ENCODE measurements at places on chromosomes 13 and 19.

GRCh38 chr19:34120141-34120540 lies 52.2 kb upstream of the LSM14A start:
- DNase-seq = no peak

DNA sequence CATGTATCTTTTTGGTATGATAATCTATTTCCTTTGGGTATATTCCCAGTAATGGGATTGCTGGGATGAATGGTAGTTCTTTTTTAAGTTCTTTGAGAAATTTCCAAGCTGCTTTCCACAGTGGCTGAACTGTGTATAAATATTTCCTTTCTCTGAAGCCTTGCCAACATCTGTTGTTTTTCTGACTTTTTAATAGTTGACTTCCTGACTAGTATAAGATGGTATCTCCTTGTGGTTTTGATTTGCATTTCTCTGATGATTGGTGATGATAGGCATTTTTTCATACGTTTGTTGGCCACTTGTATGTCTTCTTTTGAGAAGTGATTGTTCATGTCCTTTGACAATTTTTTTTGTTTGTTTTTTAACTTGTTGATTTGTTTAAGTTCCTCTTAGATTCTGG lies 61.6 kb upstream of the PCDH17 start:
- no peak for DNase-seq

GRCh38 chr19:3979674-3980352 lies 5.5 kb downstream of the EEF2 start:
- DNase-seq = no peak

DNA sequence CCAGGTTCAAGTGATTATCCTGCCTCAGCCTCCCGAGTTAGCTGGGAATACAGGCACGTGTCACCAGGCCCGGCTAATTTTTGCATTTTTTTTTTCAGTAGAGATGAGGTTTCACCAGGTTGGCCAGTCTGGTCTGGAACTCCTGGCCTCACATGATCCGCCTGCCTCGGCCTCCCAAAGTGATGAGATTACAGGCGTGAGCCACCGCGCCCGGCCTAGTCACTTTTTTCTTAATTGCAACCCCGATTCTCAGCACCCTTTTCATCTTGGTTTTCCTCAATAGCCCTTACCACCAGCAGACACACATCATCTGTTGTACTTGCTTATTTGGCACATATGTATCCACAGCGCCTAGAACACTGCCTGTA lies 550 bp upstream of the GPI start:
- DNase-seq = no peak

DNA sequence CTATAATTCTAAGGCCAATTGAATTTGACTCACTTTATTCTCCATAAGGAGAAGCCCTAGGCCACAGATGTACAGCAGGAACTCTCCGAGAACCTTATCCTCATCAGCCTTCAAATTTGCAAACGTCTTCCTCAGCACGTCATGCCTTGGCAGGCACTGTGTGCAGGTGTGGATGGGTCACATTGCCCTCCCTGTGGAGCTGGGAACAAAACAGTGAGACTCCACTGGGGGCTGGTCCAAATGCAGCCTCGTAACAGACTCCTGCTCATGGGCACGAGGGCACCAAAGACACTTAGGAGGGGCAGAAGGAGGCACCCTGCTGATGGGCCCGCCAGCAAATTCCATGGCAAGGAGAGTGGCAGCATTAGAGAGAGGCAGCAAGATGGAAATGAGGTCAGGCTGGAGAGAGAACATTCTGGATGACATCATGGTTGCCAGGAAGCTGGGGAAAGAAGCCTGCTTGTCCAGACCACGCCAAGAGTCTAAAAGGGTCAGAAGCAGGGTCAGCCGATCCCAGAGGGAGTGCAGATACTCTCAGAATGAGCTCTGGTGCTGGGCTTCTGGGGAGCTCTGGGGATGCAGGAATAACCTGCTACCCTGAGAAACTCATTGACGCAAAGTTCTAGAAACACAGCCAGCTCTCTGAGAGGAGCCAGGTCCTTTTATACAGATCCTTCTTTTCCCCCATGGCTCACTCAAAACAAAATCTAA lies 242.2 kb downstream of the B3GLCT start:
- DNase-seq = no peak

DNA sequence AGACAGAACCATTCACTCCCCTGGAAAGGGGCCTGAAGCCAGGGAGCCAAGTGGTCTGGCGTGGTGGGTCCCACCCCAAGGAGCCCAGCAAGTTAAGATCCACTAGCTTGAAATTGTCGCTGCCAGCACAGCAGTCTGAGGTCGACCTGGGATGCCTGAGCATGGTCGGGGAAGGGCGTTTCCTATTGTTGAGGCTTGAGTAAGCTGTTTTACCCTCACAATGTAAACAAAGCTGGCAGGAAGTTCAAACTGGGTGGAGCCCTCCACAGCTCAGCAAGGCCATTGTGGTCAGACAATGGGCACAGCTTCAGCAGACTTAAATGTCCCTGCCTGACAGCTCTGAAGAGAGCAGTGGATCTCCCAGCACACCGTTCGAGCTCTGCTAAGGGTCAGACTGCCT lies 195.6 kb upstream of the DACH1 start:
- peak; percentile 3 for DNase-seq

DNA sequence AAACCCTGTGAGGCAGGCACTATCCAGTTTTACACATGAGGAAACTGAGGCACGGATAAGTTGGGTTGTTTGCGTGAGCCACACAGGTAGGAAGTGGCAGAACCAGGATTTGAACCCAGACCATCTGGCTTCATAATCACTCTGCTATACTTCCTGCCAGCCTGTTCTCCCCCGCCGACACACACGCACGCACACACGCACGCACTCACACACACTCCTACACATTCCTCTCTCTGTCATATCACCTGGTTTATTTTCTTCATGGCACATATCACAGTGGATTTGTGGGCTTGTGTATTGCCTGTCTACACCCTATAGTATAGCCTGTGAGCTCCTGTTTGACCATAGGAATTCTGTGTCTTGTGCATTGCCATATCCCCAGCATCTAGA lies 140.0 kb downstream of the SIPA1L3 start:
- no peak for DNase-seq

DNA sequence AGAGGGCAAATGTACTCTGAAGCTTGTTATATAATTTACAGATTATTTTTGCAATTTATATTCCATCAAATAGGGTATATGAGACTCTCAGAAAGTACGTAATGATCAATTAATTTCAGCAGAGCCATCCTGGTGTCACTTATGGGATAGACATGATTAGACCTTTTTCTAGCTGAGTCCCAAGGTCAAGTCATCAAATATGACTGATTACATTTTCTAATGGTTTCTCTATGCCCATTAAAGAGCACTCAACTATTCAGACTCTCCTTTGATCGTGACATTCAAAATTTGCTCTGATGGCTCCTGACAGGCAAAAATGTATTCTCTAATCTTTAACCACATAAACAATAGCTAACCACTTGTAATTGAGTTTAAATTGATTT lies 469.2 kb downstream of the COG6 start:
- no peak for DNase-seq

- DNase-seq = no peak
Observed at GRCh38 chr13:28140433-28141125, 2.2 kb downstream of the PAN3 start.

- DNase-seq = no peak
Observed at GRCh38 chr19:20478936-20479335, 86.6 kb downstream of the ZNF737 start.

DNA sequence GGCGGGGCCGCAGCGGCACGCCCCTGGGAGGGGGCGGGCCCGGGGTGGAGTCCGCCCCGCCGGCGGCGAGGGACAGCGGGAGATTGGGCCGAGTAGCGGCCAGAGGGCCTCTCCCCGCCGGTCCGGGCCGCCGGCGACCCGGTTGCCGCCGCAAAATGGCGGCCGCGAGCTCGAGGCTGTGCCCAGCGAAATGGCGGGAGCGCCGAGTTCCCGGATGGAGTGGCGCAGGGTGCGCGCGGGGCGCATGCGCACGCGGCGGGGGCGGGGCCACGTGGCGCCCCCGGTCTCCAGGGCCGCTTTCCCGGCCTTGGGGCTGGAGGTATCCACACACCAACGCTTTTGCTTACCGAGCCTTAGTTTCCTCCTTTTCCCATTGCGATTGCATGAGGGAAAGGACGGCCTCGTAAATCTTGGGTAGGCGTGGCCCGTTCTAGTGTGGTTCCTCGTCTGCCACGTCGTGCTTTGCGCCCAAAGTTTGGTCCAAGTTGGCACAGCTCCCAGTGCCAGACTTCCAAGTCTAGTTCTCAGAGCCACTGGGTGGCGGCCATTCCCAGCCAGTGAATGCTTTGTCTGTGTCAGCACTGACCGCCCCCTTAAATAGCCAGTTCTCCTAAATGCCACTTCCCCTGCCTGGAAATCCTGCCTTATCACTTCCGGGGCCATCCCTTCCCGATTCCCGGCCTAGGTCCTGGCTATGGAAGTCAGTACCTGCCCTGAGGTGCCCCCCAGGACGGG lies 513 bp downstream of the CIRBP start:
- DNase-seq = peak; percentile 84

GRCh38 chr13:100128373-100128772 lies 39.5 kb downstream of the PCCA start:
- DNase-seq = no peak

DNA sequence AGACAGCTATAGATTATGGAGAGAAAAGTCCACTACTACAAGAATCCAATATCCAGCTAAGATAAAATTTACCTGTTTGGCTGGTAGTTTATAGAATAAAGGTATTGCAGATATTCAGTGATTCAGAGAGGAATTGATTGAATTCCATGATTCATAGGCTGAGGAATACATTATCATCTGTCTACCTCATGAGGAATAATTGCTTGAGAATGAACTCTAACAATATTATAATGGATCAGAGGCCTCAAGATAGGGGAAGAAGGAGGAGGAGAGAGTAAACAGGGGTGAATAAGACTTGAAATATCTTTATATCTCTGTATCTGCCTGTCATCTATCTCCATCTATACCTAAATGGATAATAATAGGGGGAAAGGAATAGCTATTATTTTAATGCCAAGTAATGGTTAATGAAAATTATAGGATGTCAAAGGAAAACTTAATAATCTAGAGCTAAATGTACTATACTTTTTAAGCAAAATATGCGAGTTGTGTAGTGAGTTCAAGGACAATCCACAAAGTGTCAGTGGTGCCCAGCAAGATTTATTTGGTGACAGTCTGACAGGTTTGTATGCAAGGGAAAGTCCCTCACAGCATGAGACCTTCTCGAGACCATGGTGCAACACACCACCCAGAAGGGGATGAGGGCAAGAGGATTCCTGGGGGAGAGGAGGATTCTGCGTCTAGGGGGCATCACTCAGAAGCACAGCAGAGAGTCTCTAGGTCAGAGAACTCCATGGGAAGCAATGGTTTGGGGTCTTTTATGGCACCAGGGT lies 224.5 kb downstream of the GPC5 start:
- no peak for DNase-seq

DNA sequence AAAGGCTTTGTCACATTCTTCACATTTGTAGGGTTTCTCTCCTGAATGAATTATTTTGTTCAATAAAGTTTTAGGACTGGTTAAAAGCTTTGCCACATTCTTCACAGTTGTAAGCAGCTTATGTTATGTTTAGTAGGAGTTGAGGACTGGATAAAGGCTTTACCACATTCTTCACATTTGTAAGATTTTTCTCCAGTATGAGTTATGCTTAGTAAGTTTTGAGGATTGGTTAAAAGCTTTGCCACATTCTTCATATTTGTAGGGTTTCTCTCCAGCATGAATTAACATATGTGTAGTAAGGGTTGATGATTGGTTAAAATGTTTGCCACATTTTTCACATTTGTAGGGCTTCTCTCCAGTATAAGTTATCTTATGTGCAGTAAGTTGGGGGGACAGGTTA lies 79.9 kb downstream of the ZNF431 start:
- DNase-seq = peak; percentile 43

DNA sequence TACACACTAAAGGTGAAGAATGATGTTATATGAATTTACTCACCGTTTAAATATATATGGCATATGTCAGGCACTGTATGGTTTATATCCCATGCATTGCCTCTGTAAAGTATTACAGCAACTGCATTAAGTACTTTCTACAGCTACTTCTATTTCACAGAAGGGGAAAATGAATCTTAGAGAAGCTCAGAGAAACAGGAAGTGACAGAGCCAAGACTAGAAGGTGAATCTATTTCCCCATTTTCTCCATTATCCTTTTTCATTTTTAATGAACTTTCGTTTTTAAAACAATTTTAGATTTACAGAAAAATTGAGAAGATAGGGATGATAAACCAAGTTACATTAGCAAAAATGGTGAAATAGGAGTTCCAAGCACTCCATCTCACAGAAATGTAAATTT lies 863.3 kb downstream of the UQCRFS1 start:
- DNase-seq = no peak

- DNase-seq = no peak
Observed at GRCh38 chr13:55517312-55517711, 1623.4 kb upstream of the PRR20A start.

DNA sequence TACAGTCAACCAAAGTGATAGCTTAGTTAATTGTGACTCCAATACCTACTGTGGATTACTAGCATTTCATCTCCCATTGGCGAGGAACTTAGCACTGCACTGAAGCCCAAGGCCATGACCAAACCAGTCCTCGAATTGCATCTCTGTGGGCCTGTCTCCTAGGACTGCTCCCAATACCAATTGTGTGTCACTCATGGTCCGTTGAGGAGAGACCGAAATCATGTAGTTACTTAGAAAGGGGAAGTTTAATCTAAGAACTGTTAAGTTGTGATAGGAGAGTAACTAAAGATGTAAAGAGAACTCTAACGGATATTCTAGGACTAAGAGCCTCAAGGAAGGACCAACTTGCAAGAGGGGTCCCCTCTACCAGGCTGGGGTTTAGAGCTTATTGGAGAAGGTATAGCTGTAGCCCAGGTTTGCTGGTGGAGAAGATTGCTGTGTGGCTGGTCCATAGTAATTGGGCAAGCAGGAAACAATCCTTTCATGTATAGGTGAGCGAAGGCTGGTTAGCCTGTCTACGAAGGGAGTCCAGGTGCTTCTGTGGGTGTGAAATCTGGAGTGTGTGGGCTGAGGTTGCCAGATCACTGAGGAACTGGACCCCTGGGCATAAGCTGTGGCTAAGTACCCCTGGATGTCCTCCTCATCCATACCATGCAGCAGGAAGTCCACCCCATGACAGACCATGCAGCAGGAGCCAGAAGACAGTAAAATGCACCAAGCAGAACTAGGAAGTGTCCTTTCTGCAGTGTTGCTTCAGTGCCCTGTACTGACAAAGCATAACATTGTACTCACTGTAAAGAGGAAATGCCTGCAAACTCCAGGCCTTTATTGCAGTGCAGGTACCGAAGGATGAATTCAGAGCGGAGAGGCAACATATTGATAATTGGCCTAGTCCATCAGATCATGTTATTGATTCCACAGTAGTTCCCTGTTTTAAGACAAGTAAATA lies 30.8 kb downstream of the DNAJC3 start:
- no peak for DNase-seq

- DNase-seq = no peak
Observed at GRCh38 chr13:30308548-30308947, 1.2 kb upstream of the KATNAL1 start.

- no peak for DNase-seq
Observed at GRCh38 chr19:29812080-29812880, 489 bp downstream of the CCNE1 start.

GRCh38 chr13:103238441-103238840 lies 172.2 kb upstream of the SLC10A2 start:
- no peak for DNase-seq

- DNase-seq = no peak
Observed at GRCh38 chr13:45496942-45497341, 32.2 kb downstream of the COG3 start.

Measured in HS-27A (cell line).